CD4-positive, alpha-beta T cell treated with Interferon gamma for 1 hour (primary cell): ENCODE measurements at places on chromosomes 16 and 17.
A peak's percentile ranks its signal among the peaks of the same experiment; 100 is the strongest.

GRCh38 chr17:12734926-12735325 lies 54.4 kb upstream of the ARHGAP44 start:
- DNase-seq, result no peak

DNA sequence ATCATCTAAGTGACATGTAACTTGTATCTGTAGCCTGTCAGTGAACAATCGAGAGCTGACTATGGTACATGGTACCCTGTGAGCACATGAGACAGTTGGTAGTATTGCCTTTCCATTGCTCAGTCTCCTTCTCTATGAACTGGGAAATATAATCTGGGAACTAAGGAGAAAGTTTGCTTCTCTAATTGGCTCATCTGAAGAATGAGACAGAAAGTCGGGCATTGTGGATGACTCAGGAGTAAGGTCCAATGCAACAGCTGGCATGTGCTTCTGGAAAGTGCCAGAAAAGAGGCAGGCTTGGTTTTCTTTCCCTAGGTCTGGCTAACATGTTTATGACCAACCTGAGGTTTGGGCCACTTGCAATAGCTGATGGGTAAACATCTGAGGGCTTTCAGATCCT lies 51.9 kb downstream of the ZZEF1 start:
- DNase-seq, result no peak

- no peak for DNase-seq
These were observed 239.3 kb upstream of the WSCD1 start for GRCh38 chr17:5830921-5831320.

DNA sequence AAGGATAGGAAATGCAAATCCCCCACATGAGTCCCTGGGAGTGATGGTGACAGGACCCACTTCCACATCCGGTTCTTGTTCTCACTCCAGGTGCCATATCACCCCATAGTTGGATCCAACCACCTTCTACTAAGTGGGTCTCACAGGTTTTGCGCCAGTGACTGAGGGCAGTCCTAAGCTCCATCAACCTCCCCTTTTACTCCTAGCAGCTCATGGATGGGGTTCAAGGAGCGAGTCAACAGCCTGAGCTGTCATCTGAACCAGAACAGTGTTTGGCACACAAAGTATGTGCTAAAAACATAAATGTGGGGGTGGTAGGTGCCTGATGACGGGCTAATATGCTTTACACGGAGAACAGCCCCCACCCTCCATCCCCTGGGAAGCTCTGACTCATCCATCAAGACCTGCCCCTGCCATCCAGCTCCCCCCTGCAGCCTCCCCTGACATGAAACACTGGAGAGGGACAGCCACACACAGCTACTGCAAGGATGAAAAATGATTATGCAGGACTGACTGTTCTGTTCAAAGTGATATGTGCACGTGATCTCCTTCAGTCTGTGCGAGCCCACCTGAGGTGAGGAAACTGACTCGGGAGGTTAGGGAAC lies 143.2 kb upstream of the CDH5 start:
- no peak for DNase-seq

GRCh38 chr17:34665150-34665806 lies 85.9 kb downstream of the TMEM132E start:
- DNase-seq, result no peak

- DNase-seq, result no peak
These were observed 76.5 kb downstream of the TIMM22 start for GRCh38 chr17:1073241-1073962.

DNA sequence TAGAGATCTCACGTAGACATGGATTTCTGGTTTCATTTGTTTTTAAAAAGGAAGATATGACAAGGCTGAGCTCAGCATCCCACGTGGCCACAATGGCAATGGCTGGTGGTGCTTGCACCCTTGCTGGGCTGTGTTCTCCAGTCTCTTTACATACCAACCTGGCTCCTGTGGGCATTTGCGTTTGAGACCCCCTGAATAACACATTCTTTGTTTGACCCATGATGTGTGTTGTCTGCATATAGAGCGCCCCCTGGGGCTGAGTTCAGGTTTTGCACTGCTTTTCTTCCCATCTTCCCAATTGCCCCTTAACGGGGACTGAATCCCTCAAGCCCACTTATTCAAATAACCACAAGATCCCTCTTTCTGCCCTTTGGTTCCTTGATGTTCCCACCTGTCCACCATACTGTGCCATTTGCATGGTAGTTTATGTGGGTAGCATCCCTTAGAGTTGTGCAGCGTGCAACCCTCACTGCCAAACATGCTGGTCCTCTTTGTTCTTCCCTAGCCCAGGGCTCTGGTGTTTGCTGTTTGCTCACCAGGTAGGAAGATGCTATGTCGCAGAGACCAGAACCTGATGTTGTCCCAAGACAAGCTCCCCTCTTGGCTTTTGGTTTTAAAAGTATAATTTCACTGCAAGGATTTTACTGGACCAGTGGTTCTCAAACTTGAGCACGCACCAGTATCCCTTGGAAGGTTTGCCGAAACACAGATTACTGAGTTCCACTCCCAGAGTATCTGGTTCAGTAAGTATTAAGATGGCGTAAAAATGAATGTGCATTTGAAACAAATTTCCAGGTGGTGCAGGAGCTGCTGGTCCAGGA lies 38.5 kb upstream of the NKD1 start:
- no peak for DNase-seq

GRCh38 chr16:83915081-83915480 lies 16.2 kb downstream of the MLYCD start:
- no peak for DNase-seq

- DNase-seq, result no peak
These were observed at the start of gene RPH3AL for GRCh38 chr17:352421-353212. Gene RPH3AL, minus strand, starts transcription at chr17:352807. Its CDS starts 25,264 bp downstream, at chr17:327543.

- no peak for DNase-seq
These were observed 37.8 kb downstream of the GLG1 start for GRCh38 chr16:74568961-74569631.

- no peak for DNase-seq
These were observed 85.9 kb downstream of the LITAF start for GRCh38 chr16:11500700-11501346.

DNA sequence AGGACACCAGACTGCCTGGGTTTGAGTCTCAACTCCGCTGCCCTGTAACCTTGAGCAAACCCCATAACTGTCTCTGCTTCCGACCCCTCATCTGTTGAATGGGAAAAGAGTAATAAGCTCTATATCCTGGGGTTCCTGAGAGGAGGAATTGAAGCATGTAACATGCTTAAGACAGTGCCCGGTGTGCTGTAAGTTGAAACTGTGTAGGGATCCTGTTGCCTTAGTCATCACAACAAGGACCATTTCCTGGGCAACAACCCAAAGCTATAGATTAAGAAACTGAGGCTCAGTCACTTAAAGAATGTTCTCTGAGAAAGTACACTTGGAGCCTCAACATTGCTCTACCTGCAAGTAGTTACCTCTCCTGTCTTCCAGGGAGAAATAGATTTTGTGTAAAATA lies 23.0 kb downstream of the CDH13 start:
- no peak for DNase-seq

GRCh38 chr16:81588326-81589081 lies 143.9 kb downstream of the CMIP start:
- DNase-seq, result no peak

DNA sequence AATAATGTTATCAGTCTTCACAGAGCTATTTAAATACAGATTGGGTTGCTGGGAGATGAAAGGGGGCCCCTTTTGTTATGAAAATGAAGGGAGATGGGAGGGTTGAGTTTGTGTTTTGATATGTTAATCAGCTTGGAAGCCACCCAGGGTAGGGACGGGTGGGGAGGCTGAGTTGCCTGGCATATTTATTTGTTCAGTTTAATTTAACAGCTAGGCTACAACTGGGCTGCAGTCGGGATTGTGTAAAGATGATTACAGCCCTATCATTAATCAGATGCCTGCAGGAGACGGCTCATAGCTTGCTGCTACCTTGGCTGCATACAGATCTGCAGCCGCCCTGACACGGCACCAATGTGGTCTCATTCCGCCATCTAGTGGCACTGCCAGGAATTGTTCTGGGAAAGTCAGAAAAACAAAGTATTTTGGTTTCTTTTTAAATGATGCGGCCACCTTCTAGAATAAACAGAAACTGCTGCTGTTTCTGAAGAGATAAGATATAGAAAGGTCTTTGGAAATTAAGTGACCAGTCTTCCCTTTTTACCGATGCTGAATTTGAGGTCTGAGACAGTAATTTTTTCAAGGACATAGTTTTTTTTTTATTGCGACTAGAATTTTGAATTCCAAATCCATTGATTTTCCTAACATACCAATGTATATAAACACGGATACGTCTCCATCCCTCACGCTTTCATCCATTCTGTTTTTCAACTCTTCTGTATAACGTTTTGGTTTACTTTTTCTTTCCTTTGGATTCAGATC lies 458.0 kb upstream of the ASIC2 start:
- peak; percentile 38 for DNase-seq

- DNase-seq, result no peak
These were observed 6.4 kb upstream of the CA5A start for GRCh38 chr16:87942680-87943079.

GRCh38 chr17:15441315-15441714 lies 26.1 kb downstream of the CDRT4 start:
- DNase-seq, result no peak

- DNase-seq, result peak; percentile 77
These were observed at the start of gene HIC1 for GRCh38 chr17:2054512-2055291. Gene HIC1, plus strand, starts transcription at chr17:2055103. Its CDS starts 1,588 bp downstream, at chr17:2056691.

GRCh38 chr17:74917430-74917829 lies 5.6 kb downstream of the USH1G start:
- peak; percentile 8 for DNase-seq

GRCh38 chr17:58538811-58539409 lies 24.5 kb upstream of the MTMR4 start:
- DNase-seq, result no peak

DNA sequence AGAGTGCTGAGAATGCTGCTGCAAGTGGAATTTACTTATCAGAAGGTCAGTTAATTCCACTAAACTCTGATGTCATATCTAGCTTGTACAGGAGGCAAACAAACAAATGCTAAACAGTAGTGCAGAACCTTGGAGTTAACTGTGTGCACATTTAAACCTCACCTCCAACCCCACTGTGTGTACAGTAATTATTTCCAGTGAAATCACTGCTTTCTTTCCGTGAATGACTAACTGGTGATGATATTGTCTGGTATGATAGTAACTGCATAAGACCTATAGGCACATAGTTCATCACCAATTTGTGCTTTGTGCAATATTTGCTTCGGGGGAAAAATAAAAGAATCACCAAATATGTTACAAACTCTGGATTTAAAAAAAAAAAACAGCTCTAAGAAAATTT lies 492.5 kb upstream of the HSBP1 start:
- DNase-seq, result no peak

- no peak for DNase-seq
These were observed 153.9 kb upstream of the TBX2 start for GRCh38 chr17:61245706-61246135.

- DNase-seq, result peak; percentile 74
These were observed 27.1 kb downstream of the GNPTG start for GRCh38 chr16:1378804-1379303.

- DNase-seq, result no peak
These were observed 6.2 kb upstream of the SMG1 start for GRCh38 chr16:18932243-18932987.

DNA sequence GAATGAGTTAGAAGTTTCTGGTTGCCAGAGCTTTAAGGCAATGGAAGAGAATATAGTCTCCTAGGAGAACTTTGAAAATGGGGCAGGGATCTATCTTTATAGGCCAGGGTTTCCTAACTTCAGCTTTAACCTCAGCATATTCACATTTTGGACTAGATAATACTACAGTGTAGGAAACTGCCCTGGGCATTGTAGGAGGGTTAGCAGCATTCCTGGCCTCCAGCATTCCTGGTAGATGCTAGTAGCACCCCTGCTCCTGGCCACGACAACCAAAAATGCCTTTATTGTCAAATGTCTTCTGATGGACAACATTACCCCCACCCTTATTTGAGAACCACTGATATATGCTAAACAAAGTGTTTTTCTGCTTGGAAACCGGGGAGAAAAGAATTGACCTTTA lies 27.8 kb upstream of the MYO18A start:
- no peak for DNase-seq

DNA sequence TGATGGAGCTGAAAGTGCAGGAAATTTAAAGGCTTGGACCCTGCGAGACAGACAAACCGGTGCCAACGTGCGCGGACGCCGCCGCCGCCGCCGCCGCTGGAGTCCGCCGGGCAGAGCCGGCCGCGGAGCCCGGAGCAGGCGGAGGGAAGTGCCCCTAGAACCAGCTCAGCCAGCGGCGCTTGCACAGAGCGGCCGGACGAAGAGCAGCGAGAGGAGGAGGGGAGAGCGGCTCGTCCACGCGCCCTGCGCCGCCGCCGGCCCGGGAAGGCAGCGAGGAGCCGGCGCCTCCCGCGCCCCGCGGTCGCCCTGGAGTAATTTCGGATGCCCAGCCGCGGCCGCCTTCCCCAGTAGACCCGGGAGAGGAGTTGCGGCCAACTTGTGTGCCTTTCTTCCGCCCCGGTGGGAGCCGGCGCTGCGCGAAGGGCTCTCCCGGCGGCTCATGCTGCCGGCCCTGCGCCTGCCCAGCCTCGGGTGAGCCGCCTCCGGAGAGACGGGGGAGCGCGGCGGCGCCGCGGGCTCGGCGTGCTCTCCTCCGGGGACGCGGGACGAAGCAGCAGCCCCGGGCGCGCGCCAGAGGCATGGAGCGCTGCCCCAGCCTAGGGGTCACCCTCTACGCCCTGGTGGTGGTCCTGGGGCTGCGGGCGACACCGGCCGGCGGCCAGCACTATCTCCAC lies at the start of gene NOG:
Gene NOG (plus strand): TSS at position 54 of the 674 bp plus-strand sequence. CDS start 525 bp downstream, at position 579.
- DNase-seq, result peak; percentile 39

- no peak for DNase-seq
These were observed 32.4 kb downstream of the COTL1 start for GRCh38 chr16:84585467-84585866.

GRCh38 chr16:85465328-85466303 lies 147.5 kb upstream of the GSE1 start:
- DNase-seq, result no peak

DNA sequence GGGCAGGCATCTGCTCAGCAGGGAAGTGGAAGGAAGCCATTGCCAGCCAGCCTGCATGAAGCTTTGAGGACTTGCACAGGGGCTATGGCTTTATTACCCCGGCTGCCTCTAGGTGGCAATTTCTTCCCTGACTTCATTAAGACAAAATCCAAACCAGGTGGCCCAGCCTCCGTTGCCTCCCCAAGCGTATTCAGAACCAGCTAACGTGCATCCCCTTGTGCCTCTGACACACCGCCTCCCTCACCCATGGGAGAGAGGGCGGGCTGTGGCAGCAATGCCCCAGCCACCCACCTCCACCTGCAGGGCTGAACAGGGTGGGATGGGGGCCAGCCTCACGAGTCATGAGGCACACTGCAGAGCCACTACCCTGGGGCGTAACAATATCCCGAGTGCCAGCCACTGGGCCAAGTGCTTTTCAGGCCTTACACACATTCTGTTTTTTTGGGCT lies 6.8 kb downstream of the KIFC3 start:
- no peak for DNase-seq

- no peak for DNase-seq
These were observed 37.6 kb downstream of the NOS2 start for GRCh38 chr17:27762527-27763305.

- no peak for DNase-seq
These were observed at the start of gene SPPL2C for GRCh38 chr17:45844695-45845375. Gene SPPL2C, plus strand, starts transcription at chr17:45844881. Its CDS starts 26 bp downstream, at chr17:45844907.

- DNase-seq, result no peak
These were observed 24.4 kb upstream of the ADCY9 start for GRCh38 chr16:4140652-4141051.

- DNase-seq, result no peak
These were observed 114.7 kb downstream of the USP32 start for GRCh38 chr17:60277258-60277657.

GRCh38 chr17:43554857-43555256 lies 8.7 kb upstream of the ETV4 start:
- no peak for DNase-seq
